ENCODE measurements at places on chromosomes 3 and 15. TPM values are rescaled to one million over a fixed set of nuclear protein-coding genes. Genes with fewer than 3 reads are reported as not detected.

DNA sequence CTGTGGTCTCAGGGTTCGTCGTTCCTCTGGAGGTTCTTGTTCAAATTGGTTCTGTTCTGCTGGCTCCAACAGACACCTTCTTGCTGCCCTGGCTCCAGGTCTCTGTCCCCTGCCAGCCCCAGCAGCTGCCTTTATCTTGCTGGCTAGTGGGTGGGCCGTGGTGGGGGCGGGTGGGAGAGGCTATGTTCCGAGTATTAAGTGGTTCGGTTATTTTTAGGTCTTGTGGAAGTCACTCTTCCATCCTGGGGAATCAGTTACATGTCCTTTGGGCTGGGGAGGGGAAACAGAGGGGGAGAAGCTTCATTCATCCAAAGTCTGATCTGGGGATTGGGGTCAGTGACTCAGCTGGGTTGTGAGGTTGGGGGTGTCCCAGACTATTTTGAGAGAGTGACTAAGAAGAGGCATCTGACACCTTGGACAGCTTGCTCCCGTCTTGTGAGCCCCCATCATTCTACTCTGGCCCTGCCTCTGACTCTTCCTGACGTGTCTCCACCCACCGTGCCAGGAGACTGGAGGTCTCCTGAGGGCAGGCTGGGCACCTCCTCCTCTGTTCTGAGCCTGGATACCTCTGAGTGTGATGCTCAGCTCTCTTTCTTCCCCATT is at the start of gene XIRP1:
XIRP1 (minus strand) TSS at position 106 of the 603 bp plus-strand sequence. CDS start 3,150 bp downstream, outside the sequence.
- H3K36me3 ChIP-seq, result no peaks in the 10 kb centered on the region
- H3K4me3 ChIP-seq, result no peak within 1 kb of the TSS
- peaks cover 38% of the 10 kb centered on the region for H3K4me1 ChIP-seq
- no peak within 1 kb of the TSS for H3K27ac ChIP-seq

- no peaks in the 10 kb centered on the region for H3K27me3 ChIP-seq
- no peak for DNase-seq
- no peaks in the 10 kb centered on the region for H3K36me3 ChIP-seq
- no peak overlapping the region for H3K27ac ChIP-seq
- 0 out of 2 replicates have a peak, but pooled peaks cover 5% of the 10 kb centered on the region for H3K4me1 ChIP-seq
Measured at GRCh38 chr15:65401611-65402240, 21.0 kb downstream of the IGDCC4 start.

- DNase-seq, result no peak
- H3K36me3 ChIP-seq, result no peaks in the 10 kb centered on the region
- H3K27ac ChIP-seq, result no peak overlapping the region
Measured at GRCh38 chr15:48869966-48870365, 8.0 kb upstream of the EID1 start.

The OIP5 gene
- total RNA-seq, result 31.1 TPM

DNA sequence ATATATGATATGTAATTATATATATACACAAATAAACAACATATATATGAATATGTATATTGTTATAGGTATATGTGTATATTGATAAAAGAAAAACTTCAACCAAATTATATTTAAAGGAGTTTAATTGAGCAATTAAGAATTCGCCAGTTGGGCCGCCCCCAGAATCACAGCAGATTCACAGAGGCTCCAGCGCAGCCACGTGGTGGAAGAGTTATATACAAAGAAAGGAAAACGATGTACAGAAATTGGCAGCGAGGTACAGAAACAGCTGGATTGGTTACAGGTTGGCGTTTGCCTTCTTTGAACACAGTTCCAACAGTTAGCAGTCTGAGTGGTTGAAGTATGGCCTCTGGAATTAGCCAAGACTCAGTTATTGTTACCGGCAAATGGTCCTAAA is 137.3 kb upstream of the SLC24A5 start:
- H3K27ac ChIP-seq, result no peak overlapping the region
- H3K27me3 ChIP-seq, result no peaks in the 10 kb centered on the region
- no peak overlapping the region for H3K4me3 ChIP-seq
- no peaks in the 10 kb centered on the region for H3K4me1 ChIP-seq
- no peak for DNase-seq

DNA sequence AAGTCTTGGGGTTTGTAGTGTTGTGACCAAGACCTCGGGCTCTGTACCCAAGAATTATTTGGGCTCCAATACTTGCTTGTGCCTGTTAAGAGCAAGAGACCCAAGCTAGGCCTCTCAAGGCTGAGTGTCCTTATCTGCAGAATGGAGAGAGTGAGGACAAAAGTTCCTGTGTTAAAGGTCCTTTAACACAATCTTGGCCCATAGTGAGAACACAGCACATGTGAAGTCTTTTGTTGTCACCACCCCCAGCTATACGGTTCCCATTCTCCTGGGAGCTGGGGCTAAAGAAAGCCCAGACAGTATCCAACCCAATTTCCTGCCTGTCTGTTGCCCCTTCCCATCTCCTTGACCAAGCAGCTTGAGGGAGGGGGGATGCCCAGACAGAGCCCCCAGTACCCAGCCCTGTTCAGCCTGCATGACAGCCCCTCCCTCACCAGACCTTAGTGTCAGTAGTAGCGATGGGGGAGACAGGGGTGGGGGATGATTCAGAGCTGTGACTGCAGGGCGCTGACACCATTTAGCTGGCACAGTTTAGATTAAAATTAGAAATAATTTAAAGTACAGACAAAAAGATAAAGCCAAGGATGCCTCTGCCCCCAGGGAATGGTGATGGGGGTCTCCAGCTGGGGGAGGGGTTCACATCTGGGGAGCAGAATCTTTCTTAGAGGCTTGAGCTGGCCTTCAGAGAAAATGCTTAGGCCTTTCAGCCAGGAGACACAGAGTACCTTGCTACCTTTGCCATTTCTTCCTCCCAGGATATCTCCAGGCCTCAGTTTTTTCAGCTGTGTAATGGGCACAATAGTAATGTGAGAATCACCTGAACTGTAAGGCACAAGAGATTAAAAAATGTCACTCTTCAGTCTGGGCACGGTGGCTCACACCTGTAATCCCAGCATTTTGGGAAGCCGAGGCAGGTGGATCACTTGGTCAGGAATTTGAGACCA is 2.7 kb downstream of the PRKCD start:
- no peak overlapping the region for H3K27ac ChIP-seq
- H3K36me3 ChIP-seq, result peaks cover 12% of the 10 kb centered on the region
- peaks cover 22% of the 10 kb centered on the region for H3K4me1 ChIP-seq
- no peak overlapping the region for H3K4me3 ChIP-seq
- no peak for DNase-seq

GRCh38 chr3:40899286-40899712 is 300.0 kb upstream of the CTNNB1 start:
- DNase-seq, result peak; percentile 57
- no peaks in the 10 kb centered on the region for H3K36me3 ChIP-seq
- peaks cover 16% of the 10 kb centered on the region for H3K4me1 ChIP-seq
- H3K4me3 ChIP-seq, result no peak overlapping the region
- H3K27ac ChIP-seq, result peak overlapping the region; percentile 43

DNA sequence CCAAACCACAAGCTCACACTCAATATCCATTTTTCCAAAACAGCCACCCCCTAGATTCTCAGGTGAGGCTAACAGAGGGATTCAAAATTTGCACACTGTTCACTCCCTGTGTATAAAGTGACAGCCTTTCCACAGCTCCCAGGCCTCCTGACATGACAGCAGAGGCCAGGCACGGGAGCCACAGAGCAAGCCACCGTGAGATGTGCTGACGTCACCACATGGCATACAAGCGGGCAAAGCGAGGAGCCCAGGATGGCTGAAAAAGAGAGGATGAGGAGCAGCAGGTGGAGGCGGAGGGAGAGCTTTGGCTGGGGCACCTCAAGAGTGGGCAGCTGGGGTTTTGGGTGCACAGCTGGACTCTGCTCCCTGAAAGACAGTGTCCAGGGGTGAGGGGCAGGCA is 27.1 kb downstream of the EHD4 start:
- H3K27ac ChIP-seq, result peak overlapping the region; percentile 96
- DNase-seq, result no peak
- no peak overlapping the region for H3K4me3 ChIP-seq
- peaks cover 94% of the 10 kb centered on the region for H3K4me1 ChIP-seq
- no peaks in the 10 kb centered on the region for H3K27me3 ChIP-seq
- H3K36me3 ChIP-seq, result peaks cover 35% of the 10 kb centered on the region

DNA sequence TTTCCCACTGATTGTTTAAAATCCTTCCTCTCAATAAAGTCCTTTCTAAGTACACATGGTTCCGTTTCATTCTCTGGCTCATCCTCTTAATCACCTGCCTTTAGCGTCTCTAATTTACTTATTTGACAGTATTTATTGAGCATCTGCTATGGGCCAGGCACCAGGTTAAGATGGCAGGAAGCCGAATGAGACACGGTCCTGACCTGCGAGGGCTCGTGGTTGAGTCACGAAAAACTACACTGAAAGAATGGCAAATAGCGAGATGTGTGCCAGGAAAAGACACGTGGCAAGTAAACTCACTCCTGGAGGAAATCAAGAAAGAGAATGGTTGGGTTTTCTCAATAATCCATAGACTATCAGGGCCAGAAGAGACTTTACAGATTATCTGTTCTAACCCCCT is 60.9 kb downstream of the HES1 start:
- H3K36me3 ChIP-seq, result no peaks in the 10 kb centered on the region
- no peak overlapping the region for H3K27ac ChIP-seq
- no peaks in the 10 kb centered on the region for H3K27me3 ChIP-seq

DNA sequence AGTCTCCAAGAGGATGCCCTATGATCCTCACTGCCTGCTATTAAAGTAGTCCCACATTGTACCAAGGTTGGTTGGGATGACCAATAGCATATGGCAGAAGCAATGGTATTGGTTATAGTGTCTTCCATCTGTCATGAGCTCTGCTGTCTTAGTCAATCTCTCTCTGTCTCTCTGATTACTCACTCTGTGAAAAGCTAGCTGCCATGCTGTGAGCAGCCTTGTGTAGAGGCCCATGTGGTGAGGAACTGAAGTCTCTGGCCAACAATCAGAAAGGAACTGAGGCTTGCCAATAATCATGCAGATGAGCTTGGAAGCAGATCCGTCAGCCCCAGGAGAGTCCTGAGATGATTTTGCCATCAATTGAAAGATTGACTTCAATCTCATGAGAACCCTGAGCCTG is 60.3 kb upstream of the CFAP161 start:
- no peaks in the 10 kb centered on the region for H3K36me3 ChIP-seq
- no peak overlapping the region for H3K27ac ChIP-seq
- no peak overlapping the region for H3K4me3 ChIP-seq
- H3K27me3 ChIP-seq, result no peaks in the 10 kb centered on the region
- no peaks in the 10 kb centered on the region for H3K4me1 ChIP-seq
- DNase-seq, result no peak

The TRH gene
- total RNA-seq, result not detected

The CCDC54 gene
- not detected for total RNA-seq

The SKOR1 gene
- total RNA-seq, result not detected

DNA sequence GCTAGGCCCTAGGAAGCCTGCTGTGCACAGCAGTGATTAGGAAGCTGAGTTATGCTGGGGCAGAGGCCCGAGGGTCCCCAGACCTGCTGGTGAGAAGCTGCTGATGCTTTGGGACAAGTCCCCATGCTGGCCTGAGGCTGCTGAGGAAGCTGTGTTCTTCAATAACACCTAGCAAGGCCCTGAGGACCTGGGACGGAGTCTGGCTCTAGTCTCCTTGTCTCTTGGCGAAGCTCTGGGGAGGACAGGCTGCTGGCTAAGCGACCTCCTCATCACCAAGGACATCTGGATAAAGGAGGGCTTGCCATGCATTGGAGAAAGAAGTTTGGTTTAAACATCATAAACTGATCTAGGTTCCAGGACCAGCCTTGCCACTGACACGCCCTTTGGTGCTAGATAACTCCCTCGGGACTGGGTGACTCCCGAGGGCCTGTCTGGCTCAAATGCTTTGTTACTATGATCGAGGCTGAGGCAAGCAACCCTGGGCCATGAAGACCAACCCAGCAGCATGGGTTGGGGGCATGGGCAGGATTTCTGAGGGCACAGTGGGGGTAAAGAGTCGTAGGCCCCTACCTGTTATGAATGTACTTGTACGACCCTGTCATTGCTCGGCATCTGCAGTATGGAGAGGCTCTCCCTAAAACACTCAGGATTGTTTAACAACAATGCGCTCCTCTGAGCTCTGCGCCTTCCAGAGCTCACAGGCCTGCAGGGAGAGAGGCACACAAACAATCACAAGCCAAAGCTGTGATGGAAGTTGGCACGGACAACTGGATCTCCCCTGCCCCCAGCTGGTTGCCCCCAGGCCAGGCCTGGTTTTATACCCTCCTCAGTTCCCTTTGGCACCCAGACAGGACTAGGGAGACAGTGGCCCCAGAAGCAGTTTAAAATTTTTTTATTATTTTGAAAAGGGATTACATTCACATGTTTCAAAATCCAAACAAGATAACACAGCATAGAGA is 64.4 kb downstream of the LINGO1 start:
- no peak overlapping the region for H3K4me3 ChIP-seq
- H3K4me1 ChIP-seq, result no peaks in the 10 kb centered on the region
- no peak overlapping the region for H3K27ac ChIP-seq

GRCh38 chr3:66110840-66111239 is 72.1 kb upstream of the MAGI1 start:
- no peaks in the 10 kb centered on the region for H3K27me3 ChIP-seq

DNA sequence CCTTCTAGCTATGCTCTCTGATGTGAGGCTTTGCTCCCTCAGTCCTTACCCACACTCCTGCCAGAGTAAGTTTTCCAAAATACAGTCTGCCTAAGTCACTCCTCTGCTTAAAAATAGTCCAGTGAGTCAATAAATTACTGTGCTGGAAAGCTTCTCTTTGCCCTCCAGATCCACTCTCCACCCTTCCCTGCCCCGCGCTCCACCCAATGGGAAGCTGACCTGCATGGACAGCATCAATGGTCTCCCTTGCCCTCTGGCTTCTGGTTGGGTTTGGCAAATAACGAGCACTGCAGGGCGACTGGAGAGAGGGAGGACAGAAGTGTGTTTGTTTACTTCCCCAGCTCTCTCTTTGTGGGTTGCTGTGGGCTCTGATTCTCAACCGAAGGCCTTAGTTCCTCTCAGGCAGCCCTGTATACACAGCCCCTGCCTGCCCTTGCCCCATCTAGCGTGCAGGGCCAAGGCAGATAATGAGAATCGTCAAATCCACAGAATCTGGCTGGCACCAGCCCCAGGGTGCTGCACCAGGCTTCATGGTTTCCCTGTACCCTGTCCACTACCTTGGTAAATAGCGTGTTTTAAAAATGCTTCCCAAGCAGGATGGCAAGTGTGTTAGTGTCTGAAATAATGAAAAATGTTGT is 110.4 kb downstream of the ADAMTSL3 start:
- no peaks in the 10 kb centered on the region for H3K36me3 ChIP-seq
- DNase-seq, result no peak
- no peaks in the 10 kb centered on the region for H3K27me3 ChIP-seq
- H3K27ac ChIP-seq, result no peak overlapping the region
